ELR (cell line): ENCODE measurements at places on chromosomes 16 and 17.

- no peak for DNase-seq
These were observed 24.2 kb downstream of the SPACA3 start for GRCh38 chr17:33015716-33016346.

DNA sequence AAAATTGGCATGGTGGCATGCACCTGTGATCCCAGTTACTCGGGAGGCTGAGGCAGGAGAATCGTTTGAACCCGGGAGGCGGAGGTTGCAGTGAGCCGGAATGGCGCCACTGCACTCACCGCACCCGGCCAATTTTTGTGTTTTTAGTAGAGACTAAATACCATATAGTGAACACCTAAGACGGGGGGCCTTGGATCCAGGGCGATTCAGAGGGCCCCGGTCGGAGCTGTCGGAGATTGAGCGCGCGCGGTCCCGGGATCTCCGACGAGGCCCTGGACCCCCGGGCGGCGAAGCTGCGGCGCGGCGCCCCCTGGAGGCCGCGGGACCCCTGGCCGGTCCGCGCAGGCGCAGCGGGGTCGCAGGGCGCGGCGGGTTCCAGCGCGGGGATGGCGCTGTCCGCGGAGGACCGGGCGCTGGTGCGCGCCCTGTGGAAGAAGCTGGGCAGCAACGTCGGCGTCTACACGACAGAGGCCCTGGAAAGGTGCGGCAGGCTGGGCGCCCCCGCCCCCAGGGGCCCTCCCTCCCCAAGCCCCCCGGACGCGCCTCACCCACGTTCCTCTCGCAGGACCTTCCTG lies at the start of gene HBQ1:
HBQ1 (plus strand) TSS at position 359 of the 575 bp plus-strand sequence; CDS start at position 387, 28 bp downstream.
- peak; percentile 11 for DNase-seq

GRCh38 chr17:59366773-59367656 lies 35.6 kb downstream of the YPEL2 start:
- DNase-seq = no peak

GRCh38 chr16:66026211-66026610 lies 340.3 kb upstream of the CDH5 start:
- DNase-seq = no peak

- DNase-seq = no peak
These were observed 28.2 kb downstream of the GSE1 start for GRCh38 chr16:85641305-85641704.

DNA sequence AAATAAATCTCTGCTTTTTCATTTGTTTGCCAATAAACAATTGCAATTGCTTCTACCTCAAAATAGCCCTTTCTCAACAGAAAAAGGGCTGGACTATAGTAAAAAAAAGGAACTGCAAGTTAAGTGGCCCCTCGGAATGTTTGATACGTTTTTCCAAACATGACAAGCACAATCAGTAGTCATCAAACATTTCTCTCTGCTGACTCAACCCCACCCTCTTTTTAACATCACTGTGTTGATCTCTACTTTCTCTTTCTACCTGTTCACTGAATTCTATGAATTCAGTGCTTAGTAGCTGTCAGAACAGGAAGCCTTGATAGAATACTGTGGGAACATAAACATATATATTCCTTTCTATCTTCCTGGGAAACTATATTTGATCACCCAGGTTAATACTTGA lies 116.5 kb upstream of the AXIN2 start:
- peak; percentile 82 for DNase-seq

- peak; percentile 36 for DNase-seq
These were observed 70.1 kb downstream of the COPRS start for GRCh38 chr17:31788956-31789355.

- no peak for DNase-seq
These were observed 158.1 kb upstream of the CIBAR2 start for GRCh38 chr16:85270374-85270773.

GRCh38 chr17:19333736-19334290 lies 28.7 kb downstream of the B9D1 start:
- DNase-seq = no peak

GRCh38 chr16:31875112-31875803 lies 1.7 kb downstream of the ZNF267 start:
- DNase-seq = peak; percentile 57

DNA sequence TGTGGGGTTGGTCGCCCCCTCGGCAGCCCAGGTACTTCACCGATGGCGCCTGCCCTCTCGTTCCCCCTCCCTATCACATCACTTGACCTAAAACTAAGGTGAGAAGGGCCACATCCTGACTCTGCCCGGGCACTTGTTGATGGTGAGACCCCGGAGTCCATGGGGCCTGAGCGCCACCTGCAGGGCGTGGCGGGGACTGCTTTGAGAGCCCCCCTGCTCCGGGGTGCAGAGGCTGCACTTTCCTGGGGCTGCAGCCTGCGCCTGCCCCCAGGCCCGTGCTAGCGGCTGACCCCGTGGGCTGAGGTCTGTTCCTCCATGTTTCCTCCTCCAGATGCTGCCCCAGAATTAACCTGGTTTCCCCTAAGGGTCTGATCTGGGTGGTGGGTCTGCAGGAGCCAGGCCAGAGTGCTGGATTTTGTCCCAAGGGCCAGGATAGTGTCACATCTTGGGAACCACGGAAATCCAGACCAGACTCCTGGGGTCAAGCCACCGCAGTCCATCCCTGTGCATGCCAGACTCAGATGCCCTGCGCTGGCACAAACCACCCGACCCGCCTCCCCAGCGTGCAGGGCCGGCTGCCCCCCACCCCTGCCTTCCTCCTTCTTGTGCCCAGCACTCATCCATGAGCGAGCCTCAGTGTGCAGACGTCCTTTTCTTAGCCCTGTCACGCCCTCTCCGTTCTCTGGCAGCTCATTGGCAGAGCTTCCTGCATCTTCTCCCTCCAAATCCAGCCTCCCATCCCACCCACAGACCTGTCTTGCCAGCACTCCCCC lies 2.7 kb downstream of the NDUFAF8 start:
- DNase-seq = peak; percentile 67

GRCh38 chr17:76018340-76018680 lies 8.8 kb downstream of the EVPL start:
- no peak for DNase-seq

GRCh38 chr16:88491001-88491559 lies 38.0 kb downstream of the ZFPM1 start:
- DNase-seq = no peak
